ENCODE measurements at places on chromosomes 5 and 9.

DNA sequence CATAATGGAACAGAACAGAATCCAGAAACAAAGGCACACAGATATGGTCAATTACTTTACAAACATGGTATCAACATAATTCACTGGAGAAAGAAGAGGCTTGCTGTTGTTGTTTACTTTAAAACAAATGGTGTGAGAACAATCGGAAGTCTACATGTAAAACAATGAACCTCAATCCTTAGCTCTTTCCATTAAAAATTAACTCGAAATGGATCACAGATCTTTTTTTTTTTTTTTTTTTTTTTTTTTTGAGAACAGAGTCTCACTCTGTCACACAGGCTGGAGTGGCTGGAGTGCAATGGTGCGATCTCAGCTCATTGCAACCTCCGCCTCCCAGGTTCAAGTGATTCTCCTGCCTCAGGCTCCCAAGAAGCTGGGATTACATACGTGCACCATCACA lies 9.8 kb downstream of the SEMA4D start:
- no peak for DNase-seq

DNA sequence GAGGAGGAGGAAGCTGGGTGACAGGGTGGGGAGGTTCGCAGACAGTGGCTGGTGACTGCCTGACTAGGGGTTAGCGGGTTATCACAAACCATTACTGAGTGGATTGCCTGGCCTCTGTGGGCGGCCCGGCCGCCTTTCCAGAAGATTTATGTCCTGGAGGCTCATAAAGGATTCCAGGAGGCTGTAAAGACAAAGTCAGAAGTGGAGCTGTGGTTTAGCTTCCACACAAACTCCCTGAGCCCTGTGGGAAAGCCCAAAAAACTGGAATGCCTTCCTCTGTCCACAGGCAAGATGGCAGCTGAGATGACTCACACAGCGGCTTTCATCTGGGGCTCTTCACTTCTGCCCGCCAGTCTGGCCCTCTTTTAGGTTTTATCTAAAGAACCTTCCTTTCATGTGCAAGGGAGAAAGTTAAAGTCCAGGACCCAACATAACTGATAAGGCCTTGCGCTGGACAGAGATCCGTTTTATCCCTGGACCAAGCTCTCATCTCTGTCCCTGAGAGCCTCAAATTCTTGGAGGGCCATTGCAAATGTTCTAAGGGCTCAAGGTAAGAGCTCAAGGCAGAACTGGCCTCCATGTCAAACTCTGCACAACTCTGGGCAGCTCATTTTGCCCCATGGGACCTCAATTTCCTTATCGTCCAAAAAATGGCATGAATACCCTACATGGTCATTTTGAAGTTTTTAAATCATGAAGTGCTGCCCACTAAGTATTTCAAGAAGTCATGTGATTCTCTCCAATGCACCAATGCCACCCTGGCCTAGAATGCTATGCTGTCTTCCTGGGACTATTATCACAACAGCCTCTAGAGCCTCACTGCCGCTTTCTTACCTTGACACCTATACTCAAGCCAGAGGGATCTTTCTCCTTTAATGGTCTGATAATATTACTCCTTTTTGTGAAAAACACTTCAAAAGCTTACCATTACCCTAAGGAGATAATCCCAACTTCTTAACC lies 249.4 kb upstream of the TRIM32 start:
- DNase-seq = no peak

DNA sequence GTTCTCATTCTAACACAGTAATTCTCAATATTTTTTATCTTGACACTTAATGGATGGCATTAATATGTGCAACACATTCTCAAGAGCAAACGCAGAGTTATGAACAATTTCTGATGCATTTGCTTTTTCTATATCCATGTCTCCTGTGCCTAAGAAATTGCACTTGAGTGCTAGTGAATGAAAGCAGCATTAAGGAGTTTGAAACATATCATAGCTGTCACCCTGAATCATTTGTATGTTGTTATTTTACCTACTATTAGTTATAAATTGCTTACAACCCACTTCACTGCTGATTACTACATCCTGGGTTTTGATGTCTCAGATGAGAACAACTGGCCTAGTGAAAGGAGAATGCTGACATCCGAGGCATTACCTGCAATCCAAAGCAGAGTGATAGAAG lies 387.3 kb downstream of the RASEF start:
- DNase-seq = no peak

GRCh38 chr9:9337129-9337528 lies 1275.7 kb downstream of the PTPRD start:
- no peak for DNase-seq

- no peak for DNase-seq
These were observed 319.1 kb upstream of the PIK3R1 start for GRCh38 chr5:67896311-67896929.

DNA sequence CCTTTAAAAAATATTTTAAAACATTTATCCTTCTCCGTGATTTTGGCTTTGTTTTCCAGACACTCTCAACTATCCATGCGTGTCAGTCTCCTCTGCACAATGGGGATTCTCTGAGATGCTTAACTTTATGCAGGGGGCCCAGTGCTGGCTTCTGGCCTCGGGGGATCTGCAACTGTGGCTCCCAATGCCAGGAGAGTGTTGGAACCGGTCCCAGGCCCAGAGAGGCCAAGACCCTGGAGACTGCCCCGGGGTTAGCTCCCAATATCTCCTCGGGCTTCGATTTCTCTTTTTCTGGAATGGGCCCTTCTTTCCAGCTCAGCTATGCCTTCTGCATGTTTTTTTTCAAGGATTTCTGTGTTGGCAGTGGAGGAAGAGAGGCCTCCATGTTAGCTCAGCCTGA lies 20.1 kb upstream of the SARDH start:
- no peak for DNase-seq

GRCh38 chr9:107222020-107222522 lies 61.0 kb upstream of the RAD23B start:
- no peak for DNase-seq

DNA sequence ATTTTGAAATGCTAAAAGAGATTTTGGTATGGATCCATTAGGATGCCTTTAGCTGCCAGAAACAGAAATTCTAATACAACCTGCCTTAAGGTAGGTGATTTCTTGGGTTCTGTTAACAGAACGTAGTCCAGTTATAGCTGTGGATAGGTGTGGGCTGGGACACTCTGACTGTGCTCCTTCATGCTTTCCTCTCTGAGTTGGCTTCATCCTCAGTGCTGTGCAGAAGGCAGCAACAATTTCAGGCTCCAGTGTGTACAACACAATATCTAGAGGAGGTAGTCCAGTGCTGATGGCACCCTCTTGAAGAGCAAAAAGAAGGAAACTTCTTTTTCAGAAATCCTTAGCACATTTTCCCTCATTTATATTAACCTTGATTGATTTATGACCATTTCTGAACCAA lies 34.4 kb downstream of the NNT start:
- no peak for DNase-seq

DNA sequence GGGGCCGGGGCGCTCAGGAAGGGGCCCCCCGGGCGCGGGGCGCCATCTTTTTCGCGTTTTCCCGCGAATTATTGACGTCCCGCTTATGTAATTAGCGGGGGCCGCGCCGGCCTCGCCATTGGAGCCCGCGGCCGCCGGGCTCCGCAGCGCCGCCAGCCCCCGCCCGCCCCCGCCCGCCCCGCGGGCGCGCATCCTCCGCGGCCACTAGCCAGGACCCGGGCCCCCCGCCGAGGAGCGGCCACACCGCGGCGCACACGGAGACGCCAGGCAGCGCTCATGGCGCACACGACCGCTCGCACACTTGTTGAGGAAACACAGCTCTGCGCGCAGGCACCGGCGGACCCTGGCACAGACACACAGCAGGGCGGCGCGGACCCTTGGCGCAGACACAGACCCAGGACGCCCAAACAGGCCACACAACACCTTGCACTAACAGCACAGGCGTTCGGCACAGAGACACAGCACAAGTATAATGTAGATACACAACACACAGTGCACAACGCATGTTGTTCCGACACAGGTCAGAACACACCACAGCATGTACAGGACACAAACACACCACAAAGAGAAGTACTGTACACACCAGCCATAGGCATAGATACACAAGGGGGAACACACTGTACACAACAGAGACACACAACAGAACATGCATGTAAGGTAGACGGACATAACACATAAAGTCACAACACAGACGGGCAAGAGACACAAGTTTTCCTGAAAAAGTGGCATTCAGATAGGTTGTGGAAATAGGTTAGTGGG lies 467 bp upstream of the PHF19 start:
- no peak for DNase-seq

GRCh38 chr5:101424530-101425175 lies 521.6 kb upstream of the ST8SIA4 start:
- DNase-seq = peak; percentile 10

DNA sequence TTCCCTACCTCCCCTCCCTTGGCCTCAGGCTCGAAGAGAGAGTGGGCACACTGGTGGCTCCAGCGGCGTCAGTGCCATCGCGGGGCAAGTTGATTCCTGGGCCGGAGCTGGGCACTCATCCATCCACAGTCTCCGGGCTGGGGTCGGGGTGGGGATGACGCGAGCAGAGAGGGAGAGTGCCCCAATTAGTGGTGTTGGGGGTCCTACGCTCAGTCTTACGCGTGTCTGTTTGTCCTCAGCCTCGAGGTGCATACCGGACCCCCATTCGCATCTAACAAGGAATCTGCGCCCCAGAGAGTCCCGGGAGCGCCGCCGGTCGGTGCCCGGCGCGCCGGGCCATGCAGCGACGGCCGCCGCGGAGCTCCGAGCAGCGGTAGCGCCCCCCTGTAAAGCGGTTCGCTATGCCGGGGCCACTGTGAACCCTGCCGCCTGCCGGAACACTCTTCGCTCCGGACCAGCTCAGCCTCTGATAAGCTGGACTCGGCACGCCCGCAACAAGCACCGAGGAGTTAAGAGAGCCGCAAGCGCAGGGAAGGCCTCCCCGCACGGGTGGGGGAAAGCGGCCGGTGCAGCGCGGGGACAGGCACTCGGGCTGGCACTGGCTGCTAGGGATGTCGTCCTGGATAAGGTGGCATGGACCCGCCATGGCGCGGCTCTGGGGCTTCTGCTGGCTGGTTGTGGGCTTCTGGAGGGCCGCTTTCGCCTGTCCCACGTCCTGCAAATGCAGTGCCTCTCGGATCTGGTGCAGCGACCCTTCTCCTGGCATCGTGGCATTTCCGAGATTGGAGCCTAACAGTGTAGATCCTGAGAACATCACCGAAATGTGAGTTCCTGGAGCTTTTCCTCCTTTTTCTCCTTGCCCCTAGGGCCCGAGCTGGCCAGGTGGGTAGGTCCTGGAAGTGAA lies 861 bp downstream of the NTRK2 start:
- DNase-seq = no peak

GRCh38 chr5:2135354-2135753 lies 252.6 kb upstream of the IRX4 start:
- DNase-seq = no peak

DNA sequence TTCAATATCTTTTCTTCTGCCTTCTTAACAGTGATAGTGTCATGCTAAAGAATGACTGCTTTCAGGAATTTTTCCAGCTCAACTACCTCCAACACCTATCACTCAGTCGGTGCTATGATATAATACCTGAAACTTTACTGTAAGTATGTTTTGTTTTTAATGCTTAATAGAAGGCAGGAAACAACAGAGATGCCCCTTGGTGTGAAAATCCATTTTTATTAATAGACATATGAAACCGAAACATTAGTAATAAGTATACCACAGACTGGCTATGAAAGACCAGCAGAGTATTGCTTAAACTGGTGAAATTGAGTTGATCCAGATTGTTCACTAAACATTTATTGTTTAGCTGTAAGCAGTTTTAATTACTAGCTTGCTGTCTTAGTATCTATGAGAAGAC lies 25.2 kb downstream of the SKP2 start:
- DNase-seq = no peak

DNA sequence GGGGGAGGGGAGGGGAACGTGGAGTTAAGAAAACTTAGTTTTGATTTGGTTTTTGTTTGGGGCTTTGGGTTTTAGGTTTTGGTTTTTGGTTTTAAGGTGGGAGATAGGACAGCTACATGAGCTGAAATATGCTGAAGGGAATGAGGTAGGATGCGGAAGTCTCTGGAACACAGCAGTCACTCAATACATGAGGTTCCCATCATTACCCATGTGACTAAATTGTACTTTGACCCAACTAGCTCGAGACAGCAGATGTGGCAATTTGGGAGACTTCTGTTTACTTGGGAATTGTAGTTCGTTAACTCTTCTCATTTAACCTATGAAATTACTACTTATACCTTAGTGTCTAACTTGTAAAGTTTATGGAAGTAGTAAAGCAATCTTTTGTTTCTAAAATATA lies 124.2 kb downstream of the TLE1 start:
- no peak for DNase-seq

GRCh38 chr5:61330845-61331406 lies 1.1 kb upstream of the ZSWIM6 start:
- no peak for DNase-seq

- no peak for DNase-seq
These were observed 58.5 kb upstream of the FAM120A start for GRCh38 chr9:93392974-93393373.

DNA sequence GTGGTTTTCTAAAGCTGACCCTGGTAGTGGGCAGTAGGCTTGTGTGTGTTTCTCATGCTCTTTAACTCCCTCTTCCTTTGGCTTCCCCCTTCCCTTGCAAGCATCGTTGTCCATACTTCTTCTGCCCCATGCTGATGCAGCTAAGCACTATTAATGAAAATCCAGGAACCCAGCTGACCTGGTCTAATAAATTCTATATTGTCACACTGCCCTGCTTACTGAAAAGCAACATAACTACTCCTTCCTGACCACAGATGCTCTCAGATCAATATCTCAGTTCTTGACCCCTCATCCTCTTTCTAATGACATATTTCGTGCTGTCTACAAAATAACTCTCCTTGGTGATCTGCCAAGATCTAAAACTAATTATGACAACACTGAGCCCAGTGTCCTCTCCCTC lies 405.5 kb downstream of the EFNA5 start:
- no peak for DNase-seq

DNA sequence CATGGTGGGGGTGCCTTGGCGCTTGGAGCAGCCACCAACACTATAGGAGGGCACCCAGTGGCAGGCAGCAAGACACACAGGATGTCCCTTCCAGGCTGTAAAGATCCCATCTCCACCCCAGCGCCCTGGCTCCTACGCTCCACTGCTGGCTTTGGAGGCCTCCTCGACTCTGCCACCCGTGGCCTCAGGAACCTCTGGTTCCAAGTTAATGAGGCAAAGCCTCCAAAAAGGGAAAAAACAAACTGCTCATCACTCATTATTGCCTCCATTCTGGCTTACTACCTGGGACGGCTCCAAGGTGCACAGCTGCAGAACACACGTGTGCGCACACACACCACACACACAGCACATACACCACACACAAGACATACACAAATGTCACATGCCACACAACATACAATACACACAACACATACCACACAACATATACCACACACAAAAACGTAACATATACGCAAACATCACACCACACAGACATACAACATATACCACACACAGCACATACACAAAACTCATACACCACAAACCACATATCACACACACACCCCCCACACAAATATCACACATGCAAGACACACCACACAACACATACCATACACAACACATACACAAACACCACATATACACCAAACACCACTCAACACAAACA lies 45.3 kb downstream of the ROR2 start:
- no peak for DNase-seq

Measured in HCT116 (cell line).